NCI-H69 (cell line): ENCODE measurements at places on chromosomes 5 and 9.

DNA sequence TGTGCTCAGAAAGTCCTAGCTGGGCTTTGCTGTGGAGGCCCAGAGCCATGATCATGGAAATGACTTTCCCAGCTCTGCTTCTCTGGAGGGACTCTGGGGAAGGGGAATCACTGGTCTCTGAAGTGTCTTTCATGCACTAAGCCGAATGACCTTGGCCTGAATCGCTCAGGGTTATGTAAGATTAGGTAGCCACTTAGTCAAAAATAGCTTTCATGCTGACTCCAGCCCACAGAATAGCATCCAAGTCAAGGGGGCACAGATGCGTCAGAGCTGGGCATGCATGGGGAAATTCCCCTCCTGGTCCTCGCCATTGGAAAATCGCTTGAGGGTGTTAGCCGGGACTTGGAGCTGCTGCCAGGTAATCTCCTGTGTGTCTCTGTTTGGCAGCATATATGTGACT is 36.1 kb upstream of the PPARGC1B start:
- DNase-seq = no peak

GRCh38 chr5:113020461-113021273 is 44.1 kb downstream of the DCP2 start:
- no peak for DNase-seq

DNA sequence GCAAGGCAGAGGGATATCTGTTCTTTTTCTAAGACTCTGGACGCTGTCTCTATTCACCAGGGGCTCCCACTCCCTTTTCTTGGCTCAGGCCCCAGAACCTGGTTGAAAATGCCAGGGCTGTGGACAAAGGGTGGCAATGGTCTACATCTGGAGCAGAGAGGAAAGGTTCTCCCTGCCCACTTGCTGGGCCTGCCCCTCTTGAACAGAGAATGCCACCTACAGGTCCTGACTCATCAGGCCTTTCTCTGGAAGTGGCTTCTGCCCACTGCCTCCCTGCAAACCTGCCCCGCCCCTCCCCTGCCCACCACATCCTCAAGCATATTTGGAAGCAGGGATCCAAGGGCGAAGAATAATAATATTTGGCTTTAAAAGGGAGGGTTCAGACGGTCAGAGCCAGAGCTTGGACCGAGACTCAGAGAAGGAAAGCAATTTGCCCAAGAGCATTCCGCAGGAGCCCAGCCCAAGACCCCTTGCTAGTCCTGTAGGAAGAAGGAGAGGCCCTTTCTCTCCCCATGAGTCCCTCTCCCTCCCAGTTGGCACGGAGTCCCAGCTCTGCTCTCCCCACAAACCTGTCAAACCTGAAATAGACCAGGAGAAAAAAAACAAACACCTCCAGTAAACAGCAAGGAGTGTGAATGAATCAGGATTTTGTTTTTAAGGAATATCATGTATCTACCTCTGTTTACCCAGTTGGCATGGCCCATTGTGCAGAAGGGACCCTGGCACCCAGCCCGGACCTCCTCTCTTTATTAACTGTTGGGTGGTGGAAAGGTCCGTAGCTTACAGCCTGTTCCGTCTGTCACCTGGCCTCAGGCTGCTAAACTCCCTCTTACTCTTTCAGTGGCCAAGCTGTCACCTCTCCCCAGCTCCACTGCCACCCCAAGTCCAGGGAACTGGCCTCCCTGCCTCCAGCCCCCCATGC is 37.7 kb upstream of the STXBP1 start:
- DNase-seq = peak; percentile 99

DNA sequence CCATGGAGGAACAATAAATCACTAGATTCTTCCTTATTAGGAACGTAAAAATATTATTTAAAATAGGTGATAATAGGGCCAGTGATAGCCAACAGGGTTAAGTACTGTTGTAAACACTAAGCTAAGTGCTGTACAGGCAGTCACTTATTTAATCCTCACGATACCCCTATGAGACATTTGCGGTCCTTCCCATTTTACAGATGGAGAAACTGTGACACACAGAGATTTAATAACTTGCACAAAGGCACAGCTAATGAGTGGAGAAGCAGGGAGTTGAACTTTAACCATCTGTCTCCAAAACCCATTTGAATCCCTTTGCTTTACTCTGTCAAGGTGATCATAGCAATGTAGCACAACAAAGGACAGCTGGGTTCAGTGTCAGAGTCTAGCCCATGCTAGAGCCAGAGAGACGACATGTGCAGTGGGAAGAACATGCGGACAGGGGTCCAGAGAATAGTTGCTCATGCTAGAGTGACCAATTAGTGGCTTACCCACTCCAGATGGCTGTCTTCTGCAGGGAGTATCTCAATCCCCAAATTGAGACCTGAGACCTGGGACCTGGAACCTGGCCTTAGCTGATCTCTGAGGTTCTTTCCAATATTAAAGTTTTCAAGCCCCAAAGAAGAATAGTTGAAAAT is 28.9 kb downstream of the STXBP1 start:
- DNase-seq = peak; percentile 29

DNA sequence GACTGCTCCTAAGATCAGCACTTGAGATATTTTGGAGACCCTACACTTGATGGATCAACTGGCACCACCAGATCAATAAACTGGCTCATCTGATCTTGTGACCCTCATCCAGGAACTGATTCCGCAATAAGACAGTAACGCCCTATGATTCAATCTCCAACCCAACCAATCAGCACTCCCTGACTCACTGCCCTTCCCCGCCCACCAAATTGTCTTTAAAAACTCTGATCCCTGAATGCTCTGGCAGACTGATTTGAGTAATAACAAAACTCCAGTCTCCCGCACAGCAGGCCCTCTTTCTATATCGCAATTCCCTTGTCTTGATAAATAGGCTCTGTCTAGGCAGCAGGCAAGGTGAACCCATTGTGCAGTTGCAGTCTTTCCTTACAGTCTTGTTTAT is 677.0 kb downstream of the LRRC70 start:
- DNase-seq = no peak

GRCh38 chr5:60604771-60605170 is 95.2 kb downstream of the DEPDC1B start:
- no peak for DNase-seq

- no peak for DNase-seq
These were observed 2030.6 kb upstream of the NUDT12 start for GRCh38 chr5:105593011-105593760.

- DNase-seq = no peak
These were observed 135.4 kb downstream of the ISL1 start for GRCh38 chr5:51518607-51519006.

- no peak for DNase-seq
These were observed 8.1 kb downstream of the SPRY4 start for GRCh38 chr5:142316681-142317080.

DNA sequence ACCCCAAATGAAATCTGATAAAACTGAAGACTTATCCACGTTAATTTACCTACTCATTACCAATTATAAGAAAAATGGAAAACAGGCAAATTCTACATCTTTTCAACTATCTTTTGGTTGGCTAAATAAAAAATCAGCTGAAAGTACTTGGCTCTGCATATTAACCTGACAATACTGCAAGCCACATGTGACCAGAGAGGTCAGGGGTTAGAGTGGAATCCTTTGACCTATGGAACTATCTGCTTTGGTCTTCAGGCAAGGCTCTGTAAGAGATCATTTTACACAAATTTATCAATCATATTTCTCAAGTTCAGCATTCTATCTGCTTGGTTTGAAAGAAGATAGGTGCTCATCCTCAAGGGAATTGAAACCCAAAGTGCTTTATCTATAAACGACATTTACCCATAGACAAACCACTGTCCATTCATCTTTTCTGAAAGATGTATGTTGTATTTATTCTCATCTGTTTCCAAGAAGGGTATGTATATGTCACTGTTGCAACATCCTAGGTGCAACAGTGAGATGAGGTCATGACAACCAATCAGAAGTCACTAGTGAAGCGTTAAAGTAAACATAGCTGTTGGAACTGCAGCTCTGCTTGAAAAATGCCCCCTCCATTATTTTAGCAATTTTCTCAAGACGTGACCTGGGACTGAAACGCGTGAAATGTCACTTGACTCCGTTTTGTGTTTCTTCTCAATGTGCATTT is 144.9 kb upstream of the POU5F2 start:
- peak; percentile 97 for DNase-seq

DNA sequence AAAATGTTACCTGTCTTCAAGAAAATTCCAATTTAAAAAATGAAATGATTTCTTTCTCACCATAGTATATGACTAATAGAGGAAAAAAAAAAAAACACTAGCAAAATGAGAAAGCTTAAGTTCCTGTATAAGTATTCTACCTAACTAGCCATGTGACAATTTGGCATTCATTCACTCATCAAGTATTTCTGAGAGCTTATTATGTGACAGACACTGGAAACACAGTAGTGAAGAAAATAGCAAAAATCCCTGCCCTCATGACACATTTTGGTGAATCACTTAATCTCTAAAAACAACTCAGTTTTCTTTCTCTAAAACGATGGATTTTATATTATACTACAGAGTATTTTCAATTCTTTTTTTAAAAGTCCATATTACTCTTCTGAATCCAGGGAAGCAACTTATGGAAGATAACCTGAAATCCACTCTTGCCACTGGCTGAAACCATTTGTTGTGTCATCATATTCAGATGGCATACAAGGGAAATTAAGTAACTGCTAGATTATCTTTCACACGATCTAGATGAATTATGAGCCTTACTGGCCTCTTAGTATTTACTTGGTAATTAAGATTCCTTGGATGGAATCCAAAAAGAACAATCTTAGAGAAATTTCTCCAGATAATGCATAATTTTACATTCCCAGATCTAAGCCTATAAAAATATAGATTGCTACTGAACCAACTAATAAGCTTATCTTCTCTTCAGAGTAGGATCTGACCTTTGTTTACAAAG is 5.5 kb downstream of the PTBP3 start:
- peak; percentile 78 for DNase-seq

GRCh38 chr9:37792122-37792521 is 7.3 kb upstream of the EXOSC3 start:
- no peak for DNase-seq

DNA sequence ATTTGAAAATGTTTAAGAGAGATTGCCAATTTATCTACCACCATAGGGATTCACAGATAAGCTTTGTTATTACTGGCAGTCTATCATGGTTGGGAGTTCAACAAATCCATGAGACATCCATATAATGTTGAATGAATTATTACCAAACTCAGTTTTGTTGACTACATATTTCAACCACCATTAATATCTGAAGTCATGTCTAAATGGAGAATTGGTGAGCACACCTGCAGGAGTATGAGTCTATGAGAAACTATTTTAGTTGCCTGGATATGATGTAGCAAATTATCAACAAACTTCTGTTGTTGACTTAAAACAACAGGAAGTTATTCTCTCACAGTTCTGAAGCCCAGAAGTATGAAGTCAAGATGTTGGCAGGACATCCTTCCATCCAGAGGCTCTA is 126.8 kb upstream of the FBXL7 start:
- DNase-seq = no peak

DNA sequence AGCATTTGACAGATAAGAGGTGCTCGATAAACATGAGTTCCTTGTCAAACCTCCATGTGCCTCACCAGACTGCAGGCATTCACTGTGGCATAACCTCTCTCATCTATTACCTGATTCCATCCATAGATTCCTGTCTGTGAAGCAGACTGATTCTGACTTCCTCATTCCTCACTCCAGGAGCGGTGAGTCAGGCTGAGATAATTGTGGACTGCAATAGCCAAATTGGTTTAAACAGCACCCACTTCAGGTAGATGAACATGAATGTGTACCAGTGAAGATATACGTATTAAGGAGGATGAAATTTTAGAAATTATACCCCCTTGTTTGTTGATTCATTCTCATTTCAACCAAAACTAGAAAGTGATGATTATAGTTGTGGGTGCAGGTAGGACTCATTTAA is 391.2 kb downstream of the HINT1 start:
- peak; percentile 20 for DNase-seq
